Stimulated activated CD4-positive, alpha-beta T cell treated with anti-CD3 and anti-CD28 coated beads, TNF-alpha, amount 100 ng/mL, for 4 hours (primary cell): ENCODE measurements at places on chromosomes 5 and 9.

DNA sequence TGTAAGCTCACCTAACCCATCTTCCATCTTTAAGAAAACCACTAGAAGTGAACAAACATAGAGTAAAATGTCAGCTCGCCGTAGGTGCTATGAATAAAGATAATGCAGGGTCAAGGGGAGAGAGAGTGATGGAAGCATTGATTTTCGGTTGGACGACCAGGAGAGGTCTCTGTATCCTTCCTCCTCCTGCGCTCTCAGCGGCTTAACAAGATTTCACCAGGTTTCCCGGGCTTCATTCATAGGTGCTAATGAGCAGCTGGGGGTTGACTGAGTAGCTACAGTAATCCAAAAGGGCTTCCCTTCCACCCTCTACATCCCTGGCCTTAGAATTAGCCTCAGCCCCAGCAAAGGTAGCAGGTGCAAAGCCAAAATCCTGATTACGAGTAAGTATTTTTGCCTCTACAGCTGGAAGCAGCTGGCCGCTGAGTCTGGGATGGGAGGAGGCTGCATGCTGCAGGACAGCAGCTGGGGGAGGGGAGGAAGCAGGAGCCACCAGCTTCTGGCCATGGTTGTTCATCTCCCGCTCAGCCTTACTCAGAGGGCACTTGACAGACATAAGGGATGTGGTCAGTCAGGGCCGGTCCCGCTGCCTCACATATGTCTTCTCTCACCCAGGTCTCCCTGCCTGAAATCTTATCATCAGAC, 112.0 kb upstream of the IL12B start:
- no peak for DNase-seq

DNA sequence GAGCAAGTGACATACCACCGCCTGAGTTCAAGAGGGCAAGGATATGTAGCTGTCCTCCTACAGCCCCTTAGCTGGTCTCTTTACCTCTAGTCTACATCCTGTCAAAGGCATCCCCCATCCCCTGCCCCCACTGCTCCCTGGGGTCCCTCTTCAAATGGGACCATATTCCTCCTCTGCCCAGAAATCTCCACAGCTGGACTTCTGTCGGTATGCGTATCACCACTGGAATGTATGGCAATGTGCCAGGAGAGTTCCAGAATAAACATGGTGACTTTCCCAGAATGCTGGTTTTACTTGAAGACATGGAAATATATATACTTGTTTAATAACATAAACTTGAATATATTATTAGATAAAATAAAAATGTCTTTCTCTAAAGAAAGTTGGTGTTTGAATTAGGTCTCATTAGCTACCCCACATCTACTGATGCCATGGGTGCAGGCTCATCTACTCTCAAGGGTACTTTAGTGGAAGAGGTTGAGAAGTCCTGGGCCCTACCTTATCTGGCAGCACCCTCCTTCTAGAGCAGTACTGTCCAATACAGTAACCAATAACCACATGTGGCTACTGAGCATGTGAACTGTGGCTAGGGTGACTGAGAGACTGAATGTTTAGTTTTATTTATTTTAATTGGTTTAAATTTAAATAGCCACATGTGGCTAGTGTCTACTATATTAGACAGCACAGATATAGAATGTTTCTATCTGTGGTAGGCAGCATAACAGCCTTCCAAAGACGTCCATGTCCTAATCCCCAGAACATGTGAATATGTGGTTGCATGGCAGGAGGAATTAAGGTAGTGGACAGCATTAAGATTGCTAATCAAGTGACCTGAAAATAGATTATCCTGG, 181.7 kb upstream of the SLC30A5 start:
- DNase-seq = no peak

GRCh38 chr5:7210549-7210948, 185.4 kb upstream of the ADCY2 start:
- no peak for DNase-seq

GRCh38 chr9:20980832-20981455, 50.5 kb downstream of the HACD4 start:
- DNase-seq = no peak

GRCh38 chr5:148014276-148014675, 49.5 kb upstream of the SPINK5 start:
- no peak for DNase-seq

DNA sequence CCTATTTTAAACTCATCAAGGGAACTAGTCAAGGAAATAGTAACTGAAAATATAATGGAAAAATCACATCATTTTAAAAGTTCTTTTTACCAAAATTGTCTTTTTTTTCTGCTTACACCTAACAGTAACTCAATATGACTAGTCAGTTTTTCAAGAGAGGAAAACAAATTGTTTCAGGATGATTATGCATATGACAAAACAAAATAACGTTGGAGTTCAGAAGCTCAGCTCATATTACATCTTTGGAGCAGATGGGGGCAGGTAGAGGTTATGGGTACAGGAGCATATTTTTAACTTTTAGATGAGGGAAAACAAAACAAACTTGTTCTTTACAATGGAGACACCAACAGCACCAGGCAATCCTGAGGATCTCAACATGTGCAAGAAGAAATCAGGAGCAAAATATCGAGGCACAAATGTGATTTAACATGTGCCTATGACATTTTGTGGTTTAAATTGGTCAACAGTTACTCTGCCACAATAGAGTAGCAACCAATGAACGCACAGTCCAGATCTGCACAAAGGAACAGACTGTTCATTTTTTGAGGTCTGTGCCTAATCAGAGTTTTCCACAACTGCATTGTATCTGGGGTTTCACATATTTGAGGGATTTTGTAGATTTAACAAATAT, 659.0 kb downstream of the ANXA1 start:
- DNase-seq = no peak

DNA sequence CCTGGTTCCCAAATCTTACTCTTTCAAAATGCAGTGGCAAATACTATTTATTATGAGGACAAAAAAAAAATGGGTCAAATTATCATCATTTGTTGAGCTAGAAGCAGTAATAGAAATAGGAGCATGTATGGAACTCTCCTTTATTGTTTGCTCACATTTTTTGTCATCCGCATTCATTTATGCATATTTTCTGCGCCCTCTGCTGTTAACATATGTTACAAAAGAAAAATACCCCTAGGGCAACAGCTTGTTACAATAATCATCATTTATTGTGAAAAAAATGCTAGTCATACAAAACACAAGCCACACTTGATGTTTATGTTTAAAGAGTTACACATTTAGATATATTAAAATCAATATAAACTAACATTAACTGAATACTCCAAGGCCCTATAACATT, 328.2 kb downstream of the TUSC1 start:
- no peak for DNase-seq

GRCh38 chr5:61385627-61386026, 53.6 kb downstream of the ZSWIM6 start:
- no peak for DNase-seq

GRCh38 chr5:35159370-35159742, 70.9 kb downstream of the PRLR start:
- DNase-seq = no peak

GRCh38 chr5:67051164-67051563, 145.4 kb downstream of the CD180 start:
- DNase-seq = no peak

DNA sequence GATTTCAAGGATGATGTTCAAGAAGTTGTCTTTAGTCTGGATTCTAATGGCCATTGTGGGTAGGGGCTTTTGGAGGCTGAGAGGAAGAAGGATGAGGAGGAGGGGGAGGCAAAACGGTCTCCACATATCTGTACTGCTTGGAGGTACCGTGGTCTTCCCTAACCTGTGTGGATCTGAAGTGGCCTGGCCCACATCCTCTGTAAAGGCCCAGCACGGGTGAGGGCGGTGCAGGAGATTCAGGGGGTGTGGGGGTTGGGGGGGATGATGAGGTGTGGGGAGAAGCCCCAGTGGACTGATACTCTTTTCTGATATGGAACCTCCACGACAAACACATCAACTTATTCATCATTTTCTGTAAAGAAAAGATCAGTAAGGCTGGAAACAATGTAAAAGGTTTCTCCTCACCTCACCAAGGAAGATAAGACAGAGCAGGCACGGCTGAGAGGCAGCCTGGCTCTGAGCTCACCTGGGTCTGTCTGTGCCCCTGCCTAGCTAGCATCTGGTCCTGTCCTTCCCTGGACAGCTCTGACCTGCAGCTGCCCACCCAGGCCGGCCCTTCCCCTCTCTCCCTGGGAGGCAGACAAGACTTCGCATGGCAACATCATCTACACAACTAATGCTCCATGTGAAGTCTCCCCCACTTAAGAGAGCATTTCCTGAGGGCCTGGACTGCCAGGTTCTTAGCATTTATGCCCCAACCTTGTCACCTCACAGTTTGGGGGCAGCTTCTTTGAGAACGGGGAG, 5.6 kb upstream of the IL3 start:
- DNase-seq = no peak

- no peak for DNase-seq
Measured at GRCh38 chr5:147509710-147510651, at the start of gene DPYSL3. Gene DPYSL3 (minus strand): TSS chr5:147510068. CDS start chr5:147509858, 210 bp downstream.

DNA sequence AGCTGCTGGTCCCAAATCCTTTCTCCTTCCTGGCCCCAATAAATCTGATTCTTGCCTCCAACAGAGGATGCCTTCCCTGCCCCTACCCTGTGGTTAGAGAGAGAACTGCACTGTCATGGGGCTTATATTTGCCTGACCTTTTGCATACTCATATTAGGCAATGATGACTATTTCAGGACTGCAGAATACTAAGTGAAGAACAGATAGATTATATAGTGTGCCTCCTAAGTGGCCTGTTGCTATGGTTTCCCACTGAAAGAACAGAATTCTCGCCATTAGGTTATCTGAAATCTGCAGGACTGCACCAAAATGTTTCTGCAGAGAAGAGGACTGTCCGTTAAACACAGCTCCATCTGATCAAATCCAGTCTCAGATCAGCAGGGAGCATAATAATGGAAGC, 87.3 kb upstream of the CCNG1 start:
- no peak for DNase-seq

GRCh38 chr9:79233542-79233941, 338.2 kb upstream of the TLE4 start:
- DNase-seq = no peak

- DNase-seq = peak; percentile 78
Measured at GRCh38 chr5:134411546-134412266, at the start of gene CDKN2AIPNL. Gene CDKN2AIPNL (minus strand): TSS chr5:134411881. CDS start chr5:134411854, 27 bp downstream.

DNA sequence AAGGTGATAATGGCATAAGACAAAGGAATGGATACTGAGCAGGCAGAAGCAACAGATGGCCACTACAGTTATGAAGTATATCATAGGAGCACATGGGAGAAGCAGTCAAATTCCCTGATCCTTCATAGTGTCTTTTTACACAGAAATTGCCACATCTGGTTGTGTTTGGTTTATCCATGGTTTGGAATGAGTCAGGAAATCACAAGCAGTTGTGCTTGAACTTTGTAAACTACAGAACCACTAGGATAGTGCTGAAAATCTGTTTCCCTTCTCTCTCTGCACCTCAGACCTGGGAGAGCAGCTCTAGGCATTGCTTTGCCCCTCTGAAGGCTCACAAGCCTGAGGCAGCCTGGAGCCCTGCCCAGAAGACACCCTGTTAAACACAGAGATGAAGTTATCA, 134.0 kb downstream of the DMRT2 start:
- DNase-seq = no peak

GRCh38 chr5:14257995-14258403, 114.9 kb downstream of the TRIO start:
- no peak for DNase-seq

DNA sequence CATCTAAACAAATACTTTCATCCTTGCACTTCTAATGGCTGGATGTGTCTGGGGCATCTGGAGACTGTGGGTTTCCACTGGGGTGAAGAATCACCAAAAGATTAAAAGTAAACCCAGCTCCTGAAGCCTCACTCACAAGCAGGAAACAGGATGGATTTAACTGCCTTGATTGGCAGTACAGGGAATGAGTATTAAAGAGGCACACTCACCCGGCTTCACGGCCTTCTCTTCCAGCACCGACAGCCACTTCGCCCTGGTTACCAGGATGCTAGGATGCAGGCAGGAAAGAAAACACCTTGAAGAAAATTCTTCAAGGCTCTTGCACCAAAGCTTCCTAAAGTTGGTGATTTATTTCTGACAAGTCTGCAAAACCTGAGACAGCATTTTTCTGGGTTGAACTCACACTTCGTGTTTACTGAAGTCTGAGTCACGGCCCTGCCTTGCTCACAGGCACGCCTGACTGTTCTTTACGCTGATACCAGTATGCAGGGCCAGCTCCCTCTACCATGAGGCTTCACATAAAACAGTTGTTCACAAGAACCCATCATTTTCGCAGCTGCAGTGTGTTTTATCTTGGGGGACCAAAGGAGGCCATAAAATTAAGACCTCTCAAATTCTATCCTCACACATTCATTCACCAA, 56.5 kb upstream of the ZNF354A start:
- no peak for DNase-seq

- DNase-seq = no peak
Measured at GRCh38 chr5:163565931-163566608, 60.7 kb downstream of the MAT2B start.

GRCh38 chr5:14424011-14424685, 157.4 kb upstream of the OTULINL start:
- DNase-seq = no peak

GRCh38 chr9:104099630-104100029, 5.5 kb downstream of the SMC2 start:
- no peak for DNase-seq

DNA sequence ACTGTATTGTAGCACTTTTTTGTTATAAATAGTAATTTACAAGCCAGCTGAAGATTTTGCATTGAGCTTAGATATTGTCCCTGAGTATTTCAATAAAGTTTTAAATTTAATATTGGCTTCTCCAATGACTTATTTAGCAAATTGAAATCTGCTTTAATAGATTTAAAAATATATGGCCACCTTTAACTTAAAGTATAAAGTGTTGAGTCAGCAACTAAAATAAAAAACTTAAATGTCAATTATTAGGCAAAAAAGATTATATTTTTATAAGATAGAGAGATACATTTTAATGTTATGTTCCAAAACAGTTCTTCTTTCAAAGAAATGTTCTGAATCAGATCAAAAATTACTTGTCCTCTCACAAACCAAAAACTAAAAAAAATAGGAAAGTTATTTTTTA, 60.7 kb downstream of the OSMR start:
- DNase-seq = no peak

GRCh38 chr5:98433673-98434072, 339.8 kb upstream of the RGMB start:
- no peak for DNase-seq

DNA sequence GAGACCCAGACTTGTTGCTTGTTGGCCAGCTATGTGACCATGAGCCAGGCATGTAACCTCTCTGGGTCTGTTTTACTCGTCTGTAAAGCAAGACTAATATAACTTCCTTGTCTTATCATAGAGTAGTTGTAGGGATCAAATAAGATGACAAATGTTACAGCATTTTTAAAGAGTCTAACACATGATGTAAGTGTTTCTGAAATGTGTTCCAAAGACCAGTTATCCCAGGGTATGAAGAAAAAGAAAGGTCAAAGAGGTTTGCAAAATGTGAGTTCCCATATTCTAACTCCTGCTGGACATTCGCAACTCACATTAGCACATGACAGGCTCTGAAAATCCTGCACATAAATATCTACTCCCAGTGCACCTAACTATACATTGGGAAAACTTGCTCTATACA, 28.5 kb upstream of the MATR3 start:
- DNase-seq = no peak
